ENCODE measurements at places on chromosomes 1 and 21. TPM values are rescaled to one million over a fixed set of nuclear protein-coding genes. Genes with fewer than 3 reads are reported as not detected.

The MRAP gene
- not detected for total RNA-seq

The KIF14 gene
- 4.3 TPM for total RNA-seq

The CD52 gene
- total RNA-seq: not detected

The AMY1A gene
- not detected for total RNA-seq

The TMEM81 gene
- 1.3 TPM for total RNA-seq

The MPL gene
- not detected for total RNA-seq

The C1orf53 gene
- total RNA-seq: 3.9 TPM

The ATF3 gene
- total RNA-seq: 1.6 TPM

The S100A12 gene
- total RNA-seq: not detected

The TMEM9 gene
- 64.3 TPM for total RNA-seq

The PKLR gene
- total RNA-seq: 0.13 TPM

The OR2L2 gene
- total RNA-seq: under 0.01 TPM

The LORICRIN gene
- not detected for total RNA-seq

The EFNA1 gene
- total RNA-seq: 1.9 TPM

The C1orf52 gene
- total RNA-seq: 14.6 TPM

The ARTN gene
- total RNA-seq: not detected

The FCN3 gene
- total RNA-seq: not detected

The PCSK9 gene
- 0.86 TPM for total RNA-seq

The DPYD gene
- total RNA-seq: 91.7 TPM

The PLCH2 gene
- total RNA-seq: 0.76 TPM

The ARF1 gene
- 267 TPM for total RNA-seq

All from articular chondrocyte of knee joint (primary cell).